ENCODE measurements at places on chromosomes 12 and 14.

- DNase-seq = no peak
Observed at GRCh38 chr12:52277486-52278245, 3.2 kb downstream of the KRT86 start.

GRCh38 chr12:59834659-59835474 is 239.0 kb downstream of the SLC16A7 start:
- DNase-seq = peak; percentile 70

GRCh38 chr12:14883686-14884085 is 2.0 kb downstream of the MGP start:
- DNase-seq = no peak

DNA sequence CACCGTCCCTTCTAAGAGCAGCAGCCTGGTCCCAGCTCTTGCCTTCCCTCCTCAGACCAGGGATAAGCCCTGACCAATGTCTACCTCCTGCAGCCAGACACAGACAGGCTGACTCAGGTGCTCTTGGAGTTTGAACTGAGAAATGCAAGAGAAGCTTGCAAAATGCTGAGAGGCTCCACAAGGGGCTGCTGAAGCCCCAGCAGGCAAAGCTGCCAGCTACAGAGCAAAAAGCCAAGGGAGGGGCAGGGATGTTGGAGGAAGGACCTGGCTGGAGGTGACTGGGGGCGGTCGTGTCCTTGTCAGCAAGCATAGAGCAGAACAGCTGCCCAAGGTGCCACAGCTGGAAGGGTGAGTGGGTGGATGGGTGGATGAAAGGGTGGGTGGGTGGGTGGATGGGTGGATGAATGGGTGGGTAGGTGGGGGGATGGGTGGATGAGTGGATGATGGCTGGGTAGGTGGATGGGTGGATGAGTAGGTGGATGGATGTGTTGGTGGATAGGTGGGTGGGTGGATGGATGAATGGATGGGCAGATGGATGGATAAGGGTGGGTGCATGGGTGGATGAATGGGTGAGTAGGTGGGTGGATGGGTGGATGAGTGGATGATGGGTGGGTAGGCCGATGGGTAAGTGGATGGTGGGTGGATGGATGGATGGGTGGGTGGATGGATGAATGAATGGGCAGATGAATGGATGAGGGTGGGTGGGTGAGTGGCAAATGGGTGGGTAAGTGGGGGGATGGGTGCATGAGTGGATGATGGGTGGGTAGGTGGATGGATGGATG is 4.0 kb upstream of the INF2 start:
- DNase-seq = no peak

GRCh38 chr12:95970905-95971304 is 25.2 kb downstream of the HAL start:
- no peak for DNase-seq

DNA sequence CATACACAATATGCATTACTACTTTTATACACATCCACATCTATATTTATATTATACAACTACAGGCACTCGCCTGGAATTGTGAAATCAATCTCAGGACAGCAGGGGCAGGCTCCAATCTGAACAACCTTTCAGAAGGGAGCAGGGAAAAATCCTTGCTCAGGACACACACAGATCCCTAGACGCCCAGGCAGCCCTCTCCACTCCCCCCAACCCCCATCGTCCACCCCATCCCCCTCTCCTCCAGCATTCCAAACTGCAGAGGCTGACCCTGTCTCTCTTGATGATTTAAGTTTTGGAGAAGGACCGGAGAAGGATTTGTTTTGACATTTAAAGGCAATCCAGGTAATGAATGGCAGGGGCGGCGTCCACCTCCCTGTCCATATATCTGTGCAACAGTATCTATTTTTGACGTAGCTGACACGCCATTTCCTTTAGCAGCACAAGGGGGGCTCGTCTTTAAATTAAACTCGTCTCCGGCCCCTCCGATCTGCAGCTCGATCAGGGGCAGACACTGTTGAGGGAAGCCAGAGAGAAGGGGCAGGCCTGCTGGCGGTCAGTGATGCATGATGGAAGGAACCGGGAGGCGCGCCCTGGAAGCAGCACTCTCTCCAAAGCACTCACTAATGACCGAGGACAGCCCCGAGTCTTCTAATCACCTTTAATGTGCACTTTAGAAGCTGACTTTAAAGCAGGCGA is 95.0 kb upstream of the TBX5 start:
- DNase-seq = no peak

DNA sequence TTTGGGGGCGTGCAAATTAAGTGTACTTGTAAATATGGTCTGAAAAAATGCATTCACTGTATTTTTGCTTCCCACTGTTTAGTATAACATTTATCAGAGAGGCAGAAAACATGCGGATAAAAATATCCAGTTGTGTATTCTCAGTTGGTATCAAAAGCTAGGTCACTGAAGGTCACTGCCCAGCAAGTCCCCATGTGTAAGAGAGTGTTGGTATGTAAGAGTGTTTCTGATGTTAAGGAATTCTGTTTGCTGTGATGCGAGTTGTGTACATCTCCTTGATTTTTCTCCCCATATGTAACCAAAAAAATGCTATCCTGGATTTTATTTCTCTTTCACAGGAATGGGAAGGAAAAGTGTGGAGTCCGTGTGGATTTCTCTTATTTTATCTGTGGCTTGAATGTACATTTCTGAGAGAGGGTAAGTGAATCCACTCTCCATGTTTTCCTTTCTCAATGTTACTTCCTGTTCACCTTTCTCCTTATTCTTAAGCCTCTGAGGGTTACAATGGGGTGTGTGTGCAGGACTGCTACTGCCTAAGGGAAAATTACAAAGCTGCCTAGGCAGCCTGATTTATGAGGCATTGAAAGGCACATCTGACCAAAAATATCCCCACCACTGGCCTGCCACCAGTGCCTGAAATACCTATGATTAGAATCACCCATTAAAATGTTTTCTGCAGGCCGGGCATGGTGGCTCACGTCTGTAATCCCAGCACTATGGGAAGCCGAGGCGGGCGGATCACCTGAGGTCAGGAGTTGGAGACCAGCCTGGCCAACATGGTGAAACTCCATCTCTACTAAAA is 97.9 kb upstream of the USP44 start:
- no peak for DNase-seq

DNA sequence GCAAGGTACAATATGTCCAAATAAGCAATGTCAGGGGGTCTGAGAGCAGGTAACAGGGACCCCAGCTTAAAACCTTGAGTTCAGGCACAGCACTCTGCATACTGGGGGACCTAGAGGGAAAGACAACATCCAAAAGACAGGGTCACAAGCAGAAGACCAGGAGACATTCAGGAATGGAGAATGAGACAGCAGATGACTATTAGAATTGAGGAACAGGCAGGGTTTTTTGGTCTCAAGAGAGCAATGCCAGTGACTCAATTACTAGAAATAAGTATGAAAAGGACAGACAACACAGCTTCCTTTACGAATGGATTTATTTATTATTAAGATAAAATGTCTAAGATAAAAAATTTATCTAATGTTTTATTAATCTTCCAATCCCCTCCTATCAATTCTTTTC is 223.0 kb downstream of the PTPRO start:
- DNase-seq = peak; percentile 52

DNA sequence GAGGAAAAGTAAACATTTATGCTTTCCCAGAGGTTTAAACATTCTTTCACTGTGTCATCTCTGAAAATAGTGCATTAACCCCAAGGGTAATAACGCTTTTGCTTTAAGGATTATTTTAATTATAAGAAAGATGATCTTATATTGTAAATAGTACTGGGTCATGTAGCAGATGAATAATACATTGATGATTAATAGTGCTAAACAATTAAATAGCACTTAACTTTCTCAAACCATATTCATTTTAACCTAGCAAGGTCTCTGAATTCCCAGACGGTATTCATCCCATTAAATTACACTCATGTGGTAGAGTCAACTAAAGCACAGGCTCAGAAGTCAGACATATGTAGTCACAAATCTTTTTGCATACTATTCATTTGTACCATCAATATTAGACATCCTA is 115.6 kb upstream of the FAR2 start:
- no peak for DNase-seq

- peak; percentile 35 for DNase-seq
Observed at GRCh38 chr12:119681728-119682638, 14.1 kb downstream of the PRKAB1 start.

- DNase-seq = no peak
Observed at GRCh38 chr12:25388183-25388582, 137.5 kb upstream of the KRAS start.

DNA sequence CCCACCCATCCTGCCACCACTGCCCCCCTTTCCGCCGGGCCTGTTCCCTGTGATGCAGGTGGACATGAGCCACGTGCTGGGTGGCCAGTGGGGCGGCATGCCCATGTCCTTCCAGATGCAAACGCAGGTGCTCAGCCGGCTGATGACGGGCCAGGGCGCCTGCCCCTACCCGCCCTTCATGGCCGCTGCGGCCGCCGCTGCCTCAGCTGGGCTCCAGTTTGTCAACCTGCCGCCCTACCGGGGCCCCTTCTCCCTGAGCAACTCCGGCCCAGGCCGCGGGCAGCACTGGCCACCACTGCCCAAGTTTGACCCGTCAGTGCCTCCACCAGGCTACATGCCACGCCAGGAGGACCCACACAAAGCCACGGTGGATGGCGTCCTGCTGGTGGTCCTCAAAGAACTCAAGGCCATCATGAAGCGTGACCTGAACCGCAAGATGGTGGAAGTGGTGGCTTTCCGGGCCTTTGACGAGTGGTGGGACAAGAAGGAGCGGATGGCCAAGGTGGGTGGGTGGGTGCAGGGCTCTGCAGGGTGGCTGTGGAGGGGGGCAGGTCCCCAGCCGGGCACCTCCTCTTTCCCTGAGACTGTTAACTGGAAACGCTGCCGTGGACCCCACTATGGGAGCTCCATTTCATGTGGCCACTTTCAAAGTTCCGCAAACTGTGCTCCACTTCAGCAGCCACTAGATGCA is 10.8 kb downstream of the SETD1B start:
- DNase-seq = no peak

DNA sequence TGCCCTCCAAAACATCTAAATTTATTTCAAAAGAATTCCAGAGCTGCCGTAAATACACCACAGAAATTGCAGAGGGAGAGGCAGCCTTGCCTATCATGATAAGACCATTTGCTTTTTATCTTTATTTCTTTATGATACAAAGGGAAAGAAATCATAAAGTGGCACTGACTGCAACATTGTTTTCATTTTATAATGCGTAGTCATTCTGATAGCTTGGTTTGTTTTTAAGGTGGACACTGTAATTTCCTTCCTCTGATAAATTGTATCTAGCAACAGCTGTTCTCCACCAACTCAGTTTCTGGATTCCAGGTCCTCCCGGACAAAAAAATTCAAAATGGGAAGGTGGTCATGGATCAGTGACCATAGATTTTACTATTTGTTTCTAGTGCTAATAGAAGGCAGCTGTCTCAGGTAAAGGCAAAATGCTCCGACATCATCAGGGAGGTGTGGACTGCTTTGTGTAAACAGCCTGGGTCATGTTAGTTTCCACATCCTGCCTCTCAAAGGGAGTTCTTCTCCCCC is 623 bp upstream of the TSPAN8 start:
- DNase-seq = no peak

DNA sequence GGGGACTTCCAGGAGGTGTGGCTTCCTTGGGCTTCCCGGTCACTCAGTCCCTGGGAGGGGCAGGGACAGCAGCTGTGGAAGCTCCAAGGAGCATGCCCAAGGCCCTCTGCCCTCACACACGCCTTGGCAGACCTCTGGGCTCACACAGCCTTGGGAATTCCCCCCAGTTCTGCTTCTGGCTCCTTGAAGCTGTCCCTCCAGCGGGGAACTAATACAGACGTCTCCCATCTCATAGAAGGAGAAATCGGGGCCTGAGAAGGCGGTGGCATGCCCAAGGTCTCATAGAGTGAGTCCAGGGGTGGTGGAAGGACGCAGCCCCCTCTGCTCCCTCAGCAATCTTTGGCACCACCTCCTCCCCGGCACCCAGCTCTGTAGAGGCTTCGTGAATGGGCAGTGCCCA is 15.7 kb upstream of the TMEM119 start:
- peak; percentile 95 for DNase-seq

GRCh38 chr14:100072783-100073346 is 7.6 kb downstream of the EVL start:
- peak; percentile 99 for DNase-seq

- no peak for DNase-seq
Observed at GRCh38 chr12:6458281-6459003, 6.6 kb downstream of the TAPBPL start.

DNA sequence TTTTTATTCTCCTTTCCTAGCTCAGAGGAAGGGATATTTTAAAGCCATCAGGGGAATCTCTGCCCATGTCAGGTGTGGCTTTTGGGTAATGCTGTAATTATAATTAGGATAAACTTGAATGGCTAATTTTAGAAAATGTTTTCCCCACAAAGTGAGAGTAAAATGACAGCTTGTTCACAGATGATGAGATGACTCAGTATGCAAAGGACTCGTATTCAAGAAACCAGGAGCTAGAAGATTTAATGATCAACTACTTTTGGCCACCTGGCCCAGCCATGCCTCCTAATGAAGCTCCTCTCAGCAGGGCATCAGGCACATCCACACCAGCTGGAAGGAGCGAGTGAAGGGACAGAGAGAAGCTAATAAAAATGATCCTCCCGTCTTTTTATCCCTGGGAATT is 29.0 kb upstream of the PLEKHG7 start:
- DNase-seq = no peak

DNA sequence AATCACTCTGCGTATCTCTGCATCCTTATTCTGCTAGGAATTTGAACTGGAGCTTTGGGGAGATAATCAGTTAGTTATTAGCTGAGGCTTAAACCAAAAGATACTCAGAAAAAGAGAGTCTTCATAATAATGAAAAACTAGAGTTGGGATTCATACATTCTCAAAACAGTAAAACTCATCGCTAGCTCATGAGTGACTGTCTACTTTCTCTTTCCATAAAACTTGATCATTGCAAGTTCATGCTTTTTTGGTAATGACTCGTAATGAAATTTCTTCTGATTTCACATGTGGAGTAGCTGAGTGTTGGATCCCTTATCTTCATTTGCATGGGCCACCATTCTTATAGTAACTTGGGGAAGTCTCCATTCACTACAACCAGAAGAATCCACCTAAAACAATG is 397.7 kb downstream of the PDZRN4 start:
- no peak for DNase-seq

DNA sequence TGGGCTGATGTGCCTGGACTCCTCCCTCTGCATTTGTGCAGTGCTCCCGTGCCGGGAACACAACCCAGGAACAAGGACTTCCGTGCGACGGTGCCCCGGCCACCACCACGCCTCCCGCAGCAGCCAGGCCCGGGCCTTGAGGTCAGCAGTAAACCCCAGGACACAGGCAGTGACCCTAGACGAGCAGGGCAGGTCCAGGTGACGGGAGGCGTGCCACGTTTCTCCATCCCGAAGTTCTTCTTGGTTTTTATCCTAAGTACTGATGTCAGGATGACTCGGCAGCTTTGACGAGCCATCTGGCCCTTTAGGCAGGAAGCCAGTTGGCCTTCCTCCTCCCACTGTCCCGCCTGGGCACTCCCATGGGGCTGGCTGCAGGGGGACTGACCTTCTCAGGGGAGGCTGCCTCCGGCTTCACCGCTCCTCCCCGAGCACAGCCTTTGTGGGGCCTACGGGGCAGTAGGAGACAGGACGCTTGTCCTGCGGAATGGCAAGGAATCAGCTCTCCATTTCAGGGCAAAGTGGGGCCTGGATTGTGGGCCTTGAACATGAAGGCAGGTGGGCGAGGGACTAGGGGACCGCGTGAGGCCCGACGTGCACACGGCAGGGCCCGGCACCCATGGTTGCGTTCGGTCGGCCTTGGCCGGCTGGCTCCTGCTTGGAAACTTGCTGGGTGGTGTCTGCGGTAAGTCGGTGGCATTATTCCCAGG is 94.1 kb downstream of the FBXL14 start:
- DNase-seq = peak; percentile 13

GRCh38 chr12:76080017-76080728 is 4.3 kb downstream of the NAP1L1 start:
- DNase-seq = no peak

Data from inflammatory macrophage treated with lipopolysaccharide for 1 hour (primary cell).